ENCODE measurements at places on chromosomes 12 and 14.

DNA sequence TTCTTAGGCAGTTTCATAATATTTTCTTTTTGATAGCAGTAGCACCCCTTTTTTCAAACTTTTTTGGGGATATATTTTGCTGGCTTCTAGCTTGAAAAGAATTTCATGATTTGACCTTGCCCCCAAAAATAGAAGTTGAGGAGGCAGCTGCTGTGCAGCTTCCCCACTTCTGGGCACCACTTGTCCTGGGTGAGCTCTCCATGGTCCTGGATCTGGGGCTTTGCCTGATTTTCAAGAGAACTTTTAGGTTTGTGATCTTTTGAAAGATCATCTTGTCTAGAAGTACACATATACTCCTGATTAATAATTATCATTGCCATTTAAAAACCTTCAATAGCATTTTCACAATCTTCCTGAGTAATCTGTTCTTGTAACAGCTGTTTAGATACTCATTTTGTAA is 271.6 kb downstream of the NPAS3 start:
- no peak for DNase-seq

- DNase-seq, result peak; percentile 73
Observed at GRCh38 chr14:61025251-61026223, 44.5 kb downstream of the SLC38A6 start.

DNA sequence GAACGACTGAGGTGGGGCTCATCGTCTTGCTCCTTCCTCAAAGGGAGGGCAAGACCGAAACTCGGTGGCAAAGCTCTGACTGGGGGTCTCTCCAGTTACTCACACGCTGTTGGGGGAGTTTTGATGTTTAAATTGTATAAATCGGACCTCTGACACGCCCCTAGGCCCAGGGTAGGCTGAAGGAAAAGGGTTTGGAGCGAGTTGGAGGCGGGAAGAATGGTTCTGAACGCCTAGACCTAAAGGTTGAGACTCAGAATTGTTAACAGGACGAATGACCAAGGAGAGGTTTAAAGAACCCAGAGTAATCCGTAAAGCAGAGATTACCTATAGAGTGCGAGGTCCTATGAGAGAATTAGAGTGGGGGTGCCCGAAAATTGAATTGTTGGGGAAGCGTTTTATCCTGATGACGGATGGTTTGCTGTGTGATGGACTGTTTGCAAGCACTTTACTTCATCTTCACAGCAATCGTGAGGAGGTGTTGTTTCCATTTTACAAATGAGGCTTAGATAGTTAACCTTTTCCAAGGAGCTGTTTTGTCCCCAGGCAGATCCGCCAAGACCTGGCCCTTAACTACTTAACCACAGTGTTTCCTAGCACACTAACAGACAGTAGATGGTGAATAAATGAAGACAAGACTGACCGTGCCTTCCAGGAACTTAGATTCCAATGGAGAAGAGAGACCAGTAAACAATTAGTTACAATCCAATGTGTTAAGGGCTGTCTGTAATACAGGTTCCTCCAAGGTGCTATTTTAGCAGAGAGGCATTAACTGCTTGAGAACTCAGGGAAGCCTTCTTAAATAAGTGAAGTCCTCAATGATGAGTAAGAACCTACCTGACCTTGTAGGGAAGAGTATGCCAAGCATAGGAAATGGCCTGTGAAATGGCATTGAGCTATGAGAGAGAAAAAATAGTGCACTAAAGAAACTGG is 929 bp upstream of the UBE2N start:
- DNase-seq, result no peak

DNA sequence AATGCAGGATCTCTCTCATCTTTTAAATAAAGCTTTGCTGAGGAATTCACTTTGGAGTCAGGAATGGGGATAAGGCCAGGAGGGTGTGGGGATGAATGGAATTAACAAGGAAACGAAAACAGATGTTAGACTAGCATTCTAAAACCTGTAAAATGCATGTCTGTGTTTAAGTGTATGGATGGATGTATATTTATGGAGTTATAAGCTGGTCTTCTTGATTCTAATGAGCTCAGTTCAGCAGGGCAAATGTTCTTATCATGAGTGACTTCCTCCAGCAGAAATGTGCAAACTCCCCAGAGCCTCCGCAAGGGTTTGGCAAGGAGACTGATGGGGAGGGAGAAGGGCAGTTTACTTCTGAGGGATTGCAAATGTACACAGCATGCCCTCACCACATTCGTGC is 149.1 kb downstream of the NTF3 start:
- DNase-seq, result no peak

DNA sequence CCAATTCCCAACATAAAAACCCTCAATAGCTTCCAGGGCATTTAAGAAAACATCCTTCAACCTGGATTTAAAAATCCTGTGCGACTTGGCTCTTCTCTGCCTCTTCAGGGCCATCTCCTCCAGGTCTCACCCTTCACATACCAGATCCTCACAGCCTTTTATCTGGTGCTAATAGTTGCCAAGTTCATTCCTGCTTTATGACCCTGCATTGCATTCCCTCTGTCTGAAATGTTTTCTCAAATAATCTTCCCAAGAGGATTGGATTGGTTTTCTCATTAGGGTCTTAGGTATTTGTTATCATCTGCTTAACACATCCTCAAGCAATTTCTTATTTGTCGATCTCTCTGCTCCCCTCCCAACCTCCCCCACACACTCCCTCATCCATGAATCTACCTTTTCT is 832.0 kb downstream of the GALC start:
- DNase-seq, result no peak

GRCh38 chr14:38187528-38187927 is 20.2 kb upstream of the SSTR1 start:
- no peak for DNase-seq

GRCh38 chr12:109798691-109799090 is 34.5 kb downstream of the TRPV4 start:
- no peak for DNase-seq

DNA sequence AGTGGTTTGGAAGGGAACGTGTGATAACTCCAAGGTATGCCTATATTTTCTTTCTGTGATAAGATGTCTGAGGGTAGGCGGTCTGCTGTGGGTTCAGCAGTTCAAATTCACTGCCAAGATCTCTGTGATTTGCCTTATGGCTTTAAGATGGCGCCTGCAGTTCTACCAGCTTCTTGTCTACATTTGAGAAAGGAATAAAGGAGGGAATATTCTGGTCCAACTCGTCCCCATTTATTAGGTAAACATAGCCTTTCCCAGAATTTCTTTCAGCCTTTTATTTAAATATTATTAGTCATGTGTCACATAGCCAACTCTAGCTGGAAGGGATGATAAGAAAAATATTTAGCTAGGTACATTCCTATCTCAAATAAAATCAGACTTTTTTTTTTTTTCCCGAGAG is 48.8 kb downstream of the KCNJ8 start:
- no peak for DNase-seq

DNA sequence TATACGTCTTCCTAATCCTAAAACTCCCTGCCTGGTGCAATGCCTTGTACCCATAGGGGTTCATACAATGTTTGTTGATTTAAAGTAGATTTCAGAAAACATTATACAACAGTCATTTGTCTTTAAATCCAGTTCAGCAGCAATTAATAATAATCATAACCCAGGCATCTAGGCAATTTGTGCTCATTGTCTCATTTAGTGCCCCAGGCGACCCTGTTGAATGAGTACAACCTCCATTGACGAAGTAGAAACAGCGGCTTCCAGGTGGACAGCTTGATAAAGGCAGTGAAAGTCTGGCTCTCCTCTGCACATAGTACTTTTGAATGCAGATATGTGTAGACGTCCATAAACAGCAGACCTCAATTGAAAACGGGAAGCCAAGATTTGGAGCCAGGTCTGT is 82.9 kb upstream of the CPM start:
- DNase-seq, result no peak

- no peak for DNase-seq
Observed at GRCh38 chr14:105325716-105326567, 11.4 kb downstream of the PACS2 start.

DNA sequence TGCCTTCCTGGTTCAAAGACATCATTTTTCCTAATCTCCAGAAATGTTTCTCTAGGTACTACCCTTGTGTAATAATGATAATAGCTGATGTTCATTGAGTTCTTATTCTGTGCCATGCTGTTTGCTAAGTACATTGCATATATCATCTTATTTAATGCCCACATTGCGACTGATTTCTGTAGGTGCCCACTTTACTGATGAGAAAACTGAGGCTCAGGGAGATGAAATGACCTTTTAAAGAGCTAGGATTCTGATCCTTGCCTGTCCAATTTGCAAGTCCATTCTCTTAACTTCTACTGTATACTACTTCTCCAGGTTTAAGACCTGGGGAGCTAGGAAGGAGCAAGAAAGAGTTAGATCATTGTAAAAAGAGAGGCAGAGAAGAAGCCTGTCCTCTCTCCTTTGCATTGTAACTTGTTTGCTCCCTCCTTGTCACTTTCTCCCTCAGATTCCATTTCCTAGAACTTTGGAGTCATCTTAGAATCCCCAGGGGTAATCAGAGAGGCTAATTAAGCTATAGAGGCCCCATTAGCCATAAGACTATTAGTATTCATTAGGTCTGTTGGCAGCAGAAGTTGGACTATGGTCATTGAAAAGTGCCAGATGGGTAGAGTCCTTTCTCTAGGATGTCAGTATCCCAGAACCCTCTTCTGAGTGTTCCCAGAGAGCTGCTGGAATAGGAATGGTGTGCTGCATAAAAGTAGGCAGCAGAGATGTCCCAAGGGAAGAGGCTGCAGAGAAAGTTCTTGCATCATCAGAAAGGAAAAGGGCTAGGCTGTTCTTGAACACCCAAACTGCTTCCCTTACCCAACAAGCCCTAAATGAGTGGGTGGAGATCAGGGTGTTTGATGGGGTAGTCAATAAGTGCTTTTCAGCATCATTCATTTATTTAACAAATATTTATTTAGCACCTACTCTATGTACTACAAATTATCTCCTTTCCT is 3.1 kb downstream of the DGKA start:
- no peak for DNase-seq

DNA sequence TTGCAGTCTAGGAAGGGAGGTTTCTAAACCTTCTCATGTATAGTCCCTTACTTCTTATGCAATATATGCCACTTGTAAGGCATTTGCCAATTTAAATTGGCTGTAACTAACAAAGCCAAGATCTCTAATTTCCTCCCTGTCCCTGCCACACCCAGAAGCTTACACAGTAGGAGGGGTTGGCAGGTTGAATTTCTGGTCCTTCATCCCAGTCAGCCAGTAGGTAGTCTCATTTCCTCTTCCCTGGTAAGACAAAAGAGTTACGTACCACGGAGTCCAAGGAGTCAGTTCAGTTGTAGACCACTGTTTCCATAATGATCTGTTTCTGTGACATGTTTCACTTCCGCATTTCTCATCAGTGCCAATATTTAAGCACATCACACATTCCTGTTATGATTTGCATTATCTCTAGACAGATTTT is 47.0 kb upstream of the PLBD1 start:
- DNase-seq, result no peak

- no peak for DNase-seq
Observed at GRCh38 chr12:67940780-67941243, 48.4 kb upstream of the IFNG-AS1 start.

- DNase-seq, result peak; percentile 84
Observed at GRCh38 chr12:9750276-9751203, 10.2 kb downstream of the CD69 start.

DNA sequence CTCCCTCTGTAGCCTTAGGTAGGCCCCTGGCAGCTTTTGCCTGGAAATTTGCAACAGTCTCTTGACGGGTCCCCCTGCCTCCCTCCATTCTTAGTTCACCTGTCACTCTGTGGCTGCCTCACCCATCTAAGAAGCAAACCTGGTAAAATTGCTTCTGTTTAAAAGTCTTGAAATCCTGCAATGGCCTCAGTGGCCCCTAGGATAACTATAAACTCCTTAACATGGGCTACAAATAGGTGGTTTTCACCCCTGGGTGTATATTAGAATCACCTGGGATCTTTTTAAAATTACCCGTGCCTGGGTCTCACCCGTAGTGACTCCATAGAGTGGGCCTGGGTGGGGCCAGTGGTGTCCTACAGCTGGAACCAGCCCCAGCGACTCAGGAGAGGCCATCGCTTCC is 332.7 kb downstream of the CACNA1C start:
- no peak for DNase-seq

DNA sequence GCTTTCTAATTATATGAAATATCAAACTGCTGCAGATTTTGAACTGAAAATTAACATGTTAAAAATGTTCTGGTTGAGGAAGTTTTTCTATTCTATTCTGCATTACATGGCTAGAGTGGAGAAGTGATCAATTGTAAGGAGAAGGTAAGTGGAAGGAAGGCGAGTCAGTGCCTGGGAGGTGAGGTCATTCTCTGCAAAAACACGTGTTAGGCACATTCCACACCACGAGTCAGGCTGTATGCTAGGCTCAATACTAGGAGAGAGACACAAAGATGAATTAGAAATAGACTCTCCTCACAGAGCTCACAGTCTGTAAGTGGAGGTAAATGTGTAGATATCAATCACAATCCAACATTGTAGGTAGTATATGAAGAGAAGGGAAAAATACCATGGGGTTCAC is 194.1 kb downstream of the NOVA1 start:
- no peak for DNase-seq
